Vagina (tissue), 2 donors: ENCODE measurements at places on chromosomes 13 and 19.

DNA sequence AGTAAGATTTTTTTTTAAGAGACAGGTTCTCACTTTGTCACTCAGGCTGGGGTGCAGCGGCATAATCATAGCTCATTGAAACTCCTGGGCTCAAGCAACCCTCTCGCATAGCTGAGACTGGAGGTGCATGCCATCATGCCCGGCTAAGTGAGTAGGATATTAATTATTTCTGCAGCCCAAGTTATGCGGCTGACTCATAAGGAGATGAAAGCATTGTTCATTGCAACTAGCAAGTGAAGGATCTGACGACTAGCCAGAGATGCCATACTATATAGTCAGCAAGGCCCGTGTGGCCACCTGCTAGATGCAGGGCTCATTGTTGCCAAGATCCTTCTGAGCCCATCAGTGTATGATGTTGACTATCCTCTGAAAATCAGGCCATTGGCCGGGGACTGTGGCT lies 45.2 kb downstream of the ABCC4 start:
- no peak overlapping the region for H3K27ac ChIP-seq
- no peaks in the 10 kb centered on the region for H3K27me3 ChIP-seq
- H3K4me1 ChIP-seq = no peaks in the 10 kb centered on the region
- H3K4me3 ChIP-seq = no peak overlapping the region
- DNase-seq = no peak

- no peaks in the 10 kb centered on the region for H3K36me3 ChIP-seq
- no peak overlapping the region for H3K27ac ChIP-seq
- DNase-seq = no peak
- H3K27me3 ChIP-seq = no peaks in the 10 kb centered on the region
- H3K4me3 ChIP-seq = no peak overlapping the region
These were observed 30.9 kb upstream of the ZNF562 start for GRCh38 chr19:9705836-9706235.

GRCh38 chr19:325173-325936 lies 19.2 kb downstream of the MIER2 start:
- no peak overlapping the region for H3K27ac ChIP-seq
- no peaks in the 10 kb centered on the region for H3K36me3 ChIP-seq
- H3K4me1 ChIP-seq = no peaks in the 10 kb centered on the region
- no peak overlapping the region for H3K4me3 ChIP-seq

DNA sequence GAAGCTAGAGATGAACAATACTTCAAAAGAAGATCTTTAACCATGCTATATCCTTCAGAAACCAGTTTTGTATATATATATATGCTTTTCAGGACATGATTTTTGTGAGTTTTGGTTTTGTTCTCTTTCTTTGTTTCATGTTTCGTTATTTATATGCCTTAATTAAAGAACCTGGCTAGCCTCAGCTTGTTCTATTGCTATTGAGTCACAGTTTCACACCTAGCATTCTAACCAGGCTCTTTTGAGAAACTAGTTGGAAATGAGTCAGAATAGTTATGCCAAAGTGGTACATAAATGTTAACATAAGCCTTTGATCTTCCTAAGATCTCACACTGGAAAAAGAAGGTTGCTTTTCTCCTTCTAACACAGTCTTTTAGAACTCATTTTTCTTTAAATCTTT lies 1925.2 kb downstream of the OLFM4 start:
- no peaks in the 10 kb centered on the region for H3K27me3 ChIP-seq
- H3K4me1 ChIP-seq = no peaks in the 10 kb centered on the region
- no peaks in the 10 kb centered on the region for H3K36me3 ChIP-seq
- no peak overlapping the region for H3K4me3 ChIP-seq

GRCh38 chr13:76331943-76332712 lies 554.1 kb downstream of the KCTD12 start:
- no peak for DNase-seq
- no peaks in the 10 kb centered on the region for H3K4me1 ChIP-seq
- H3K36me3 ChIP-seq = no peaks in the 10 kb centered on the region
- no peak overlapping the region for H3K27ac ChIP-seq
- H3K27me3 ChIP-seq = no peaks in the 10 kb centered on the region

- no peak overlapping the region for H3K4me3 ChIP-seq
- DNase-seq = no peak
- no peaks in the 10 kb centered on the region for H3K27me3 ChIP-seq
- H3K36me3 ChIP-seq = no peaks in the 10 kb centered on the region
These were observed 16.9 kb downstream of the CERS1 start for GRCh38 chr19:18878858-18879578.

- no peaks in the 10 kb centered on the region for H3K36me3 ChIP-seq
- H3K4me3 ChIP-seq = no peak overlapping the region
- DNase-seq = no peak
- no peaks in the 10 kb centered on the region for H3K27me3 ChIP-seq
These were observed 14.1 kb downstream of the KRTDAP start for GRCh38 chr19:35476149-35476548.

GRCh38 chr13:23180711-23181110 lies at the start of gene SGCG:
SGCG (plus strand) TSS chr13:23180979; CDS start chr13:23203695, 22,716 bp downstream.
- no peak within 1 kb of the TSS for H3K4me3 ChIP-seq
- H3K27ac ChIP-seq = no peak within 1 kb of the TSS
- no peaks in the 10 kb centered on the region for H3K4me1 ChIP-seq
- DNase-seq = no peak

- no peaks in the 10 kb centered on the region for H3K27me3 ChIP-seq
- H3K4me1 ChIP-seq = peaks cover 33% of the 10 kb centered on the region
- DNase-seq = no peak
- peak overlapping the region; percentile 95 for H3K4me3 ChIP-seq
- no peaks in the 10 kb centered on the region for H3K36me3 ChIP-seq
These were observed 1.2 kb downstream of the SLC7A1 start for GRCh38 chr13:29594303-29594709.

DNA sequence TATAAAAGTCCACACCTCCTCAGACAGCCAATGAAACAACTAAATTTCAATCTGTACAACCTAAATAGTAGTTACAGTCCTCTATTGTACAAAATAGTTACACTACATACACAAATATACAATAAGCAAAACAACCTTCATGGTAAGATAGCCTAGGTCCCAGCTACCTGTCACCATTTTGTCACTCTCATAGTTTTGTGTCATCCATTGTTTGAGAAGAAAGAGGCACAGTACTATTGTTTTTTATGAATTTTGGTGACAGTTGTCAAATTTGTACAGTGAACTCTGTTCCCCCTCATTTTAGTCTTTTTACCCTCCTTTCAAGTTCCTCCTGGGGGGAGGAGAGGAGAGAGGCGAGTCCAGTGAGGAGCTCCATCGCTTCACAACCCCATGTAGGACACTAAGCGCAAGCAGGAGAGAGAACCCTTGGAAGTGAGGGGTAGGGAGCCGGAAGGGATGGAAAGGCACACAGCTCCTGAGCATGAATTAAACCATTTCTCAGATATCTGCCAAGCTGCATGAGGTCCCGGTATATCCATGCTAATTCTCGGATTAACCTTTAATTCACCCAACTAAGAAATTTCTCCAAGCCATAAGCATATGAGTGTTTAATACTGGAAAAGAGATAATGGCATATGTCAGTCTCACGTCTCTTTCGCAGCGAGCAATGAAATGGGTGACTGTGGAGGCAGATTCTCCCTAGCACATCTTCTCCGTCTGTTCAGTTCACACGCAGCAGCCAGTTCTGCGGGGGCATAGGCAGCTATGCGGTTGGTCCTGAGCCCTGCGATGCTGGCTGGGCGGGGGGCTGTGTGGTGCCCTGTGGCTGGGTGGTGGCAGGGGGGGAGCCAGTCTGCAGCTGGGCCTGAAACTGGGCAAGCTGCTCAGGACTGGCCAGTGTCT lies 60.5 kb downstream of the SERP2 start:
- H3K27me3 ChIP-seq = no peaks in the 10 kb centered on the region
- no peak for DNase-seq
- peaks cover 4% of the 10 kb centered on the region for H3K36me3 ChIP-seq
- H3K4me3 ChIP-seq = peak overlapping the region; percentile 72

- no peaks in the 10 kb centered on the region for H3K36me3 ChIP-seq
- H3K4me3 ChIP-seq = no peak overlapping the region
- no peaks in the 10 kb centered on the region for H3K27me3 ChIP-seq
These were observed 31.9 kb upstream of the CCNE1 start for GRCh38 chr19:29779921-29780320.

GRCh38 chr19:49672131-49672919 lies 4.7 kb upstream of the PRMT1 start:
- H3K27me3 ChIP-seq = no peaks in the 10 kb centered on the region
- no peak overlapping the region for H3K27ac ChIP-seq
- no peak for DNase-seq
- H3K4me3 ChIP-seq = no peak overlapping the region

DNA sequence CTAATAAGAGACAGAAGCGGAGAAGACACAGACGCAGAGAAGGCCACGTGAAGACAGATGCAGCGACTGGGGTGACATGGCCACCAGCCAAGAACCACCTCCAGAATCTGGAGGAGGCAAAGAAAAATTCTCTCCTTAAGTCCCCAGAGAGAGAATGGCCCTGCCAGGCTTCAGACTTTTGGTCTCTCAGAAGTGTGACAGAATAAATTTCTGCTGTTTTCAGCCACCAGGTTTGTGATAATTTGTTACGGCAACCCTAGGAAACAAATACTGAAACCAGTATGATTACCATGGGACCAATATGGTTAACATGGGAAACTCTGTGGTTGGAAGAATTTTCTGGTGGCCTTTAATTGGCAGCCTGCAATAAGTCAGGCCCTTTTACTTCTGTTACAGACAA lies 63.9 kb upstream of the DOCK9 start:
- H3K27ac ChIP-seq = no peak overlapping the region
- peaks cover 42% of the 10 kb centered on the region for H3K4me1 ChIP-seq
- H3K4me3 ChIP-seq = no peak overlapping the region
- H3K36me3 ChIP-seq = no peaks in the 10 kb centered on the region
- no peaks in the 10 kb centered on the region for H3K27me3 ChIP-seq
- peak; percentile 47 for DNase-seq

DNA sequence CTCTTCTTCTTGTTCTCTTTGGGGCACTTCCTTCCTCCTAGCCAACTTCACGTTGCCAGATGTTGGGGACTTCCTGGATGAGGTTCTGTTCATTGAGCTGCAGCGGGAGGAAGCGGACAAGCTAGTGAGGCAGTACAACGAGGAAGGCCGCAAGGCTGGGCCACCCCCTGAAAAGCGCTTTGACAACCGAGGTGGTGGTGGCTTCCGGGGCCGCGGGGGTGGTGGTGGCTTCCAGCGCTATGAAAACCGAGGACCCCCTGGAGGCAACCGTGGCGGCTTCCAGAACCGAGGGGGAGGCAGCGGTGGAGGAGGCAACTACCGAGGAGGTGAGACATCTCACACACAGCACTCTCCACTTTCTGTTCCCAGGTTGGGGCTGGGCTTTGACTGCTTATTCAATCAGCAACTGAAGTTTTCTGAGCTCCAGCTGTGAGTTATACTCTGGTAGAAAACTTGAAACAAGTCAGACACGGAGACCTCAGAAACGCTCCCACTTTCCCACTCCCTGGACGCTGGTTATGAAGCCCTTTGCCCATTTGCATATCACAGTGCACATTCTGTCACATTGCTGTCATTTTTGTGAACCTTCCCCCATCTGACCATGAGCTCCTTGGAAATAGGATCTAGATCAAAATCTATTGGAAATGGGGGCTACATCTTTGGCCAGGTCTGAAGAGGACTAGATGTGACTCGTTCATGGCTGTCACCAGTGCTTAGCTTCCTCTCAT lies 7.2 kb upstream of the CCDC97 start:
- no peak overlapping the region for H3K4me3 ChIP-seq
- peaks cover 28% of the 10 kb centered on the region for H3K4me1 ChIP-seq
- H3K27ac ChIP-seq = no peak overlapping the region
- H3K36me3 ChIP-seq = peaks cover 60% of the 10 kb centered on the region
- DNase-seq = no peak

GRCh38 chr19:49363268-49364082 lies at the start of gene DKKL1:
DKKL1 (plus strand) TSS chr19:49363877; CDS start chr19:49363999, 122 bp downstream.
- peak; percentile 100 for DNase-seq
- H3K4me3 ChIP-seq = peak within 1 kb of the TSS; percentile 70
- H3K27ac ChIP-seq = peak within 1 kb of the TSS; percentile 95
- H3K36me3 ChIP-seq = peaks cover 8% of the 10 kb centered on the region
- H3K4me1 ChIP-seq = peaks cover 28% of the 10 kb centered on the region
- no peaks in the 10 kb centered on the region for H3K27me3 ChIP-seq

GRCh38 chr13:111860231-111860552 lies 206.8 kb upstream of the SOX1 start:
- no peak overlapping the region for H3K27ac ChIP-seq
- no peak overlapping the region for H3K4me3 ChIP-seq
- no peak for DNase-seq
- no peaks in the 10 kb centered on the region for H3K27me3 ChIP-seq

DNA sequence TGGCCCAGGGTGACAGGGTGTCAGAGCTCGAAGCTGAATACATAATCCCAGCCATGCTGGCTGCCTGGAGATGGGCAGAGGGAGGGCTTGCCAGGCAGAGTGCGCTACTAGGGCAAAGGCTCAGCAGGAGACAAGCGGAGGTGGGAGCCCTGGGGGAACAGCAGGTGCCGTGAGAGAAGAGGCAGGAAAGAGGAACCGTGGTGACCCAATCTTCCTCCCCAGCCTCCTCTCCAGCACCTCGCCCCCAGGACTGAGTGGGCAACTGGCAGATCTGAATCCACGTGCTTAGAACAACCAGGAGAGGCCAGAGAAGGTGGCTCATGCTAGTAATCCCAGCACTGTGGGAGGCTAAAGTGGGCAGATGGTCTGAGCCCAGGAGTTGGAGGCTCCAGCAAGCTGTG lies 11.0 kb upstream of the CCL25 start:
- H3K27me3 ChIP-seq = no peaks in the 10 kb centered on the region
- no peak overlapping the region for H3K27ac ChIP-seq
- H3K4me1 ChIP-seq = no peaks in the 10 kb centered on the region
- no peak for DNase-seq
- no peaks in the 10 kb centered on the region for H3K36me3 ChIP-seq

GRCh38 chr13:73828811-73829210 lies 305.4 kb downstream of the KLF12 start:
- H3K36me3 ChIP-seq = no peaks in the 10 kb centered on the region
- no peaks in the 10 kb centered on the region for H3K4me1 ChIP-seq
- no peaks in the 10 kb centered on the region for H3K27me3 ChIP-seq
- DNase-seq = no peak

- no peaks in the 10 kb centered on the region for H3K36me3 ChIP-seq
- DNase-seq = no peak
- H3K27ac ChIP-seq = no peak overlapping the region
These were observed 1.5 kb upstream of the TRPC4 start for GRCh38 chr13:37870895-37871550.

DNA sequence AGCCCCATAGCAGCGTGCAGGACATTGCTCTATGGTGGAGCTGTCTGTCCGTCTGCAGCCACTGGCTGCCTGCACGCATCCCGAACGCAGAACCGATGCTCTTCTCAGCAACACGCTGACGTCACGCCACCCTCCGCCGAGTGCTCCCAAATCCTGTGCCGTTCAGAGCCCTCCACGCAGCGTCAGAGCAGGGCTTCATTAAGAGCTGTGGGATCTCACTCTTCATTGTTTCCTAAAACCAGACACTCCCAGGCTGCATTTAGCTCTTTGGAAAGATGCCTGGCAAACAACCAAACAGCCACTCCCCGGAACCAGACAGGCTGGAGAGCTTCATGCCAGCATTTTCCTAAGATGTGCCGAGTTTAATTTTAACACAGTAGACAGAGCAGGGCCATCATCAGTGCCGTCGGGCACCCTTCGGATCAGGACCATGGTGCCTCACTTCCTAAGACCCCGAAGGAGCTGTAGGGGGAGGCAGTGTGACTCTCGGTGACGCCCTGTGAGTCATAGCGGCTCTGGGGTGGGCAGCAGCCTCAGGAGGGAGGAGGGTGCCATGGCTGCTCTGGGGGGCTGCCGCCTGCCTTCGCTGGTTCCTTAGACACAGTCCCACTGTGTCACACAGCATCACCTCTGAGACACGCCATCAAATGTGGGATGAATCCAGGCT lies 131.5 kb upstream of the MCF2L start:
- H3K27me3 ChIP-seq = no peaks in the 10 kb centered on the region
- no peak for DNase-seq
- H3K4me1 ChIP-seq = no peaks in the 10 kb centered on the region
- no peak overlapping the region for H3K4me3 ChIP-seq
- H3K36me3 ChIP-seq = peaks cover 24% of the 10 kb centered on the region
